ENCODE measurements at places on chromosomes 1 and 21. TPM values are rescaled to one million over a fixed set of nuclear protein-coding genes. Genes with fewer than 3 reads are reported as not detected.

DNA sequence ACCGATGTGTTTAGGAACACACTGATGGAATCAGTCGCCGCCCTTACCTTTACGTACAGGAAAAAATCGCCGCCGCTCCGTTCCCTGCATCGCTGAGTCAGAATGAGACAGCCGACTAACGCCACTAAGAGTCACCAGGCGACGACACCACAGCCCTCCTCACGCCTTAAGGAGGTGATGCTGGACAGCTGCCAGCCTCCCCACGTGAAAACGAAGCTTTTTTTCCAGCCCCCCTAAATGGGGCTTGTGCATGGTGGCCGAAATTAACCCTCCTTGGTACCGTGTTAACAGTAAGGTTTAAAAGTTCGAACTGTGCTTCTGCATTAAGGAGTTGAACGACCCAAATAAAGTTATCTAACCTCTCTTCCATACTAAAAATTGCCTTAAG, 511 bp downstream of the DNTTIP2 start:
- DNase-seq = no peak

GRCh38 chr21:37939251-37939650, 23.0 kb upstream of the KCNJ6 start:
- no peak for DNase-seq

DNA sequence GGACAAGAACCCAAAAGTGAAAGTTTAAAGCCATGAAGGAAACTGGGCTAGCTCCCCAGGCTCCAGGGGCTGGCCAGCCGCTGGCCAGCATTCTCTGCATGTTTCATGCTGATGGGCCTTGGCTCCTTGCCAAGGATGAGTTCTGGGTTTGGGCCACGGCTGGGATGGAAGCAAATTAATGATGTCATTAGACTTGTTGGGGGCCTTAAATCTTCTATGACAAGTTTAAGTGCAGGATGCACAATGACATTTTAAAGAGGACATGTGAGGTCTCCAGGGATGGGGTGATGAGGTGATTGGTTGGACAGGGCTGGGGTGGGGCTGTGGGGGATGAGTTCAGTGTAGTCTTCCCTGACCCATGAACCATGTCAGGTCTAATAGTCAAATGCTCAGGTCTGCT, 199.6 kb downstream of the TRABD2B start:
- no peak for DNase-seq

DNA sequence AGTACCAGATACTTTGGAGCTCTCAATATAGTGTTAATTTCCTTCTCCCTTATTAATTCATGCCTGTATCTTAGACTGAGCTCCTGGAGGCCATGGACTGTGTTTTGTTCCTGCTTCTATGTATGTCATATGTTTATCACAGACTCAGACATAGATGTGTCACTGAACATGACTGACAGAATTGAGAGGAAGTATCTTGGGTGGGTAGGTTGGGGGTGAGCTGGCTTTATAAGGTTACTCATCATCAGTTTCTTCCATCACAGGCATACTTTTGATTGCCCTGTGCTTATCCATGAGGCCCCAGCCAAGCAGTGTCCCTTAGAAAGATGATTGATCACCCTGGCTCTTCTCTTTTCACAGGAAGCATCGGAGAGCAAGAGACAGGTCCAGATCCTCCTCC, 5.6 kb upstream of the SH3D21 start:
- DNase-seq = no peak

DNA sequence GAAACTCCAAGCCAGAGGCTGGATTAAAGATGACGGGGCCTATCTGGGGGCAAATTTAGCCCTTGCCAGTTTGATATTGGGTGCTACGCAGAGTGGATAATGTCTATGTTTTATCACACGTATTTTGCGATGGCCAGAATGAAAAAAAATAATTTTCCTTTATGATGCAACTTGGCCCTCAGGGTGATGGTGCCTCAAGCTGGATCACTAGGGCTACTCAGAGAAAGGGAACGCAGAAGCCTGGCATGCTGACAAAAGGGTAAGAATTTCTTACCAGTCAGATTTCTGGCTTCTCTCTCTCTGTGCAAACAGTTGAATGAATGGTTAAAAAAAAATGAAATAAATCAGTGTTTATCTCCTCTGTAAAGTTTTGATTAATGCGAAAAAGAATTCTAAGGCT, 32.6 kb upstream of the NEK2 start:
- no peak for DNase-seq

DNA sequence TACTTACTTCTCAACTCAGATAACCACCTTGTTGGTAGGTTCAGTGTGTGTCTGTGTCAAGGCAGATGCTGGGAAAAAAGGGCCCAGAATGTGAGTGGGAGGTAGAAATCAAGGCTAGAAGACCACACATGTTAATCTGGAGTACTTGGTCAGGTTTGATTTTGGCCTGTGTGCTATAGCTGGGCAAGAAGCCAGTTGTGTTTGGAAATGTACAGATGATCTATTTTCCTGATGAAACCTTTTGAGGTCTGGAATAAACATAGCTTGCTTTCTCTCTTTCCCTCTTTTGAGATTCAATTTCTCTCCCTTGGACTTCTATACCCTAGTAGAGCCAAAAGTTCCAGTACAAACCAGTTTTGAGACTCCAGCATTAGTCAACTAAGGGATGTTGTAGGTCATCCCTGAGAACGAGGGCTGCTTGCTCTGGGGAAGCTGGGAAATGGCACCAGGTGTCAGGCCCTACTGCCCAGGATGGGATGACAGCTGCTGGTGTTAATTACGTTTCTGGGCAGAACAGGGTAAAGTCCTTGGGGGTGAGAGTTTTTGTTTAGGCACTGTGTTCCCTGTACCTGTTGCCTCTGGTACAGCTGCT, 15.8 kb downstream of the MAPKAPK2 start:
- no peak for DNase-seq

- DNase-seq = no peak
Observed at GRCh38 chr1:6489799-6490180, 1.7 kb downstream of the PLEKHG5 start.

DNA sequence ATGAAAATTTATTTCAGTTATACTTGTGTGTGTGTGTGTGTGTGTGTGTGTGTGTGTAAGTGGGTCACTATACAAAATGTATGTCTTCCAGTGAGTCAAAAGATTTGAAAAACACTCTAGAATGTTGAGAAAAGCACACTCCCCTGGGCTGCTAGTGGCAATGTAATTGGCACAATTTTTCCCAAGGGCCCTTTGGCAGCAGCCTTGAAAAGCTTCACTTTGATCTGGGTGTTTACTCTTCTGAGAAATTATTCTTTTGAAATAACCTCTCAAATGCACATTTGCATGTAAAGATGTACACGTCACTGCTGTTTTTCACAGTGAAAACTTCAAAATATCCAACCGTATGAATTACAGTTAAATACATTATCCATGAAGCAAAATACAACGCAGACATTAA, 22.1 kb upstream of the SLC44A3 start:
- DNase-seq = no peak

DNA sequence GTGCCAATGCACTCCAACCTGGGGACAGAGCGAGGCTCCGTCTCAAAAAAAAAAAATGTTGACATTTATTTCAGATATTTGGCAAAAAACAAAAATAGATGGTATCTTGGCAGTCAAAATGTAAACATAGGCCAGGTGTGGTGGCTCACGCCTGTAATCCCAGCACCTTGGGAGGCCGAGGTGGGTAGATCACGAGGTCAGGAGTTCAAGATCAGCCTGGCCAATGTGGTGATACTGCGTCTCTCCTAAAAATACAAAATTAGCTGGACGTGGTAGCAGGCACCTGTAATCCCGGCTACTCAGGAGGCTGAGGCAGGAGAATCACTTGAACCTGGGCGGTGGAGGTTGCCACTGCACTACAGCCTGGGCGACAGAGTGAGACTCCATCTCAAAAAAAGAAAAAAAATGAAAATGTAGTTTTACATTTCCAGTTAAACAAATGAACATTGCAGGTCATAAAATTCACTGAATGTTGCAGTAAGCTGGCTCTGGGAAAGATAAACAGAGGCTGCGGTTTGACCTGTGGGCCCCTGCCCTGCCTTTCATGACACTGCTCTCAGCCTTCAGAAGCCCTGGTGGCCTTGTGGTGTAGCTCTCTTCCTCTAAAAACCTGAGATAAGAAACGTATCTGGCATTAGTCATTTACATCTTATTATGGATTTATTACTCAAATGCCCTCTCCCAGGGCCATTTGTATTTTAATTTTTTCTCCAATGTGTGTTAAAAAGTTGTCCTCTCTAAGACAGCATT, 12.2 kb upstream of the SLC44A3 start:
- DNase-seq = no peak

DNA sequence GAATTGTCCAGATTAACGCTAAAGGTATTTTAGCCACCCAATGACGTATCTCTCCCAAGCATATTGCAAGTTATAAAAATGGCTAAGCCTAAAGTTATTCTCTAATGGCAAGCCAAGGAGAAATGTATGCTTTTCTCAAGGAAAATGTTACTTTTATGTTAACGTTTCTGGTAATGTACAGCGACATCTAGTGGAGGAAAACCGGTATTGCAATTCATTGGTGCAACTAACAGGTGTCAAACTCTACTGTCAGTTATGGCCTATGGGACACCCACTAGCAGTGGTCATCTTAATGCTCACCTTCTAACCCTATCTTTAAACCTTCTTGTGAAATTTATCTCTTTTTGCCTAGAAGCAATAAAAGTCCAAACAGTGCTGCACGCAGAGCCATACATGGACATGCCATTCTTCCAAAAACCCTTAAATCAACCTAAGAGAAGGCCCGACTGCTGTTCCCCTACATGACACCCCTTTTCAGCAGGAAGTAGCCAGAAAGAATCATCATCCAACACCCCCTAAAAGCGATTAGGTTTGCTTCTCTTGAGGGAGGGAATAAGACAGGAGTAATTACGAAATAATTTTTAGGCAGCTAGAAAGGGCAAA, 68.7 kb upstream of the LRIF1 start:
- DNase-seq = no peak

GRCh38 chr1:169236880-169237279, 130.4 kb downstream of the ATP1B1 start:
- DNase-seq = no peak

GRCh38 chr1:202580619-202581018, 129.6 kb downstream of the SYT2 start:
- DNase-seq = no peak

DNA sequence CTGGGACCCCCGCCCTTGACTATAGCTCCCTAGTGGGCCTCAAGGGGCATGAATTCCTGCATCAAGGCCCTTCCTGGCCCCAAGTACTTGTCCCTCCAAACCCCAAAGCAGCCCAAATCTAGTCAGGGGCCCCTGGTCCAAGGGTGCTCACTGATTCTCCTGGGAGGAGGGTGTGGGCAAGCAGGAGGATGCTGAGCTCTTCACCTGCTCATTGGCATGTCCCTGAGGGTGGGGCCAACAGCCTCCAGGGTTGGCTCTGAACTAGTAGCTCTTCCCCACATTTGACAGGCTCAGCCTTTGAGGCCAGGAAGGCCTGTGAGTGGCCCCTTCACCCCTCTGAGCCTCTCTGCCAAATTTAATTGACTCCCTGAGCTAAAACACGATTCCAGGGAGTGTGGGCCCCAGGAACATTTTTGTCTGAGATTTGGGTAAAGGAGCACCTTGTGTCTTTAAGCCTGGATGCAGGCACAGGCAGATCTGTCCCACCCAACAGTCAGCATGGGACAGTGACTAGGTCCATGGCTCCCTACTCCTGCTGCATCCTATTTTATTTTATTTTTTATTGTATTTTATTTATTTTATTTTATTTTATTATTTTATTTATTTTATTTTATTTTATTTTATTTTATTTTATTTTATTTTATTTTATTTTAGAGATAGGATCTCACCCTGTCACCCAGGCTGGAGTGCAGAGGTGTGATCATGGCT, 11.0 kb upstream of the WNT9A start:
- DNase-seq = no peak

- no peak for DNase-seq
Observed at GRCh38 chr1:9010781-9011323, 15.4 kb downstream of the SLC2A7 start.

DNA sequence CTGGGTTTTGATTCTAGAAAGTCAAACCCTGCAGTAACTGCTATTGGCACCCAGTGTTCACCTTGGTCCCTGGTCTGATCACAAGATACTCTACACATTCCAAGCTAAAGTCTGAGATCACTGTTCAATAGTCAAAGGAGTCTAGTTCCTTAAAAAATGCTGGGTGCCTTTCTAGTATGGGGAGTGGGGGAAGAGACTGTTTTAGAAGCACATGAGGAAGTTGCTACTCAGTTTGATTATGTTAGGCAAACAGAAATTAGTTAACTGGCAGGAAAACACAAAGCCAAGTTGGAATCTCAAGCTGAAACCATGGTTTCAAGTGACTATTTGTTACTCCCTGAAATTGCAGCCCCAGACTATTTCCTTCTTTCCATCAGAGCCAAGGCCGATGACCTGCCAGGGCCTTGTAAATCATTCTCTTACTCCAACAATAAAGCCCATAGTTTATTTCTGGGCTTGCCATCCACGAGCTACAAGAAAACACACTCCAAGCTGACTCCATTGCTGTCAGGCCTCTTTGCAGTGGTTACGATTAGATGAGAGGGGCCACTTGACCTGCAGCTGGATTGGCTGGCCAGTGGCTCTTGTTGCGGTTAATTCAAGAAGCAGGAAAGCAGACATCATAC, 21.1 kb upstream of the VTCN1 start:
- peak; percentile 18 for DNase-seq

DNA sequence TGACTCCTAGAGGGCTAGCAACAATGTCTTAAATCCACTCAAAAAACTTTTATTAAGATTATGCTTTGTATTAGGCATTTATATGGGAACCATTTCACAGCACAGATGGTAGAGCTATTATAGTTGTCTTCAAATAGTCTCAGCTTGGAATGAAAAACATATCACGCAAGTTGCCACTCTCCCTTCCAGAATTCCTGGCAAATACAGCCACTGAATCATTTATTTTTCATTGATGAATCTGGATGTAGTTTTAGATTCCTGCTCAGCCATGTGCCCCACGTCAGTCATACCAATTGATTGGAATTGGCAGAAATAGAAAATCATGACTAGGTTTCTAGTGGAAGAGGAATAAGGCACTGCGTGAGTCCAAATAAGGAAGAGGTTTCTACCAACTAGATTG, 165.2 kb downstream of the PLA2G4A start:
- no peak for DNase-seq

DNA sequence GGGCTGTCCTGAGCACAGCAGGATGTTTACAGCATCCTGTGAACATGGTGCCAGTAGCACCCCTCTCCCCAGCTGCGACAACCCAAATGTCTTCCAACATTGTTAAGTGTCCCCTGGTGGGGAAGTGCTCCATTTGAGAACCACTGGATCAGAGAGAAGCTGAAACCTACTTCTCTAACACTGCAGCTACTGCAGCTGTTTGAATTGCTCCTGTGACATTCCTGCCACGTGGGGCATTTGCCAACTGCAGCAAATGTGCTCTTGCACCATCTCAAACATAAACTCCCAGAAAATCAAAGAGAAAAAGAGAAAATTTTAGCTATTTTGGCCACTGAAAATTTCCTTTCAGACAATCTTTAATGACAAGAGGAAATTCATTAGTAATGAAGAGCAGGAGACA, 11.0 kb downstream of the SLC2A5 start:
- no peak for DNase-seq

- no peak for DNase-seq
Observed at GRCh38 chr1:223771814-223772770, 59.8 kb downstream of the CAPN2 start.

The OXCT2 gene
- 0.90 TPM for total RNA-seq

The KRTAP13-4 gene
- total RNA-seq = not detected

The ZNF593OS gene
- total RNA-seq = not detected

The SPRR2A gene
- not detected for total RNA-seq

The GNG4 gene
- total RNA-seq = 2.3 TPM

The PLA2G2C gene
- total RNA-seq = not detected

The SNX7 gene
- total RNA-seq = 68.5 TPM

The ALG14 gene
- 4.4 TPM for total RNA-seq

The SYCP1 gene
- not detected for total RNA-seq

The LDLRAD2 gene
- 0.63 TPM for total RNA-seq

The SAMD11 gene
- 18.1 TPM for total RNA-seq

The PTCH2 gene
- 4.4 TPM for total RNA-seq

The CYP4A11 gene
- total RNA-seq = not detected

The CNKSR1 gene
- 5.3 TPM for total RNA-seq

The PDPN gene
- total RNA-seq = 19.1 TPM

Data from urinary bladder (tissue), 4 donors.